Activated T-helper 1 cell treated with anti-CD3 and anti-CD28 coated beads, Interleukin-12 subunit alpha, Interleukin-12 subunit beta, Interleukin-2, Interleukin-4 antibody, amounts not matched to agents 30 ng/mL and 10 ng/mL and 1 ng/mL, durations not matched to agents 14 hours and 24 hours and 36 hours (primary cell): ENCODE measurements at places on chromosomes 6 and 20. TPM values are rescaled to one million over a fixed set of nuclear protein-coding genes. Genes with fewer than 3 reads are reported as not detected.

DNA sequence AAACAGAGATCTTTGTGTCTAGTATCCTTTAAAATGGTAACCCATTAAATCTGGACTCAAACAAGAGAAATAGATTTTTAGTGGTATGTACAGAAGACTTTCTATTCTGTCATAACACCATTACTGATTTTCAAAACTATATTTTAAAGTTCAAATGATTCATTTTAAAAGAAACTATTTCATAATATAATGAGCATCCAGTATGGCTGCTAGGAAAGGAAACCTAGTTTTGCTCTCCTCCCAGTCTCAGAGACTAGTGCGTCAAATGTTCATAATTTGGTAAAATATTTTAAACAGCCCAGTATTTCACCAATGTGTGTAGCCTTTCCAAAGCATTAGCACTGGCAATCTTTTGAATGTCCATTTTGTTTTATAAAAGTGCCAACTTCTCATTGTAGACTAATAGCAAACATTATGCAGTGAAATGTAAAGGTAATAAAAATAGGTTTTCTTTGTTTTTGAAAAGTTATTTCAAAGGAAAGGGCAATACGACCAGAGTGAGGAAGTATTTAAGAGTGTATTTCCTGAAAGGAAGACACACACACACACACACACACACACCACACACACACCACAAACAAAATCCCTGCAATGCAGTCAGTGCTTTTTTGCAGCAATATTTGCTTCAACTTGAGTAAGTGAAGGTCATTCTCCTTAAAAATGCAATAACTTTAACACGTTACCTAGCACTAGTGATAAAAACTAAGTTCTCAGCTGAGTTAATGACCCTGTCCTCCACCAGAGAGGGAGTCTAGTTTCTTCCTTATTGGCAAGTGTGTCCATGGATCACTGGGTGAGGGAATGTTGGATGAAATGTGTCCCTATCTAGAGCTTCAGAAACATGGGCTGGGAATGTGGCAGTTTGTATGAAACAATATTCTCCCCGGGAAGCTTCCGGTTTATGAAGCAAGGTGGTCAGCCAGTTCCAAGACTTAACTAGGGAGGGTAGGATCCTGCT, 4.6 kb downstream of the PPP1R3G start:
- H3K27ac ChIP-seq = no peak overlapping the region
- no peak for DNase-seq
- H3K27me3 ChIP-seq = peaks cover 42% of the 10 kb centered on the region
- no peaks in the 10 kb centered on the region for H3K36me3 ChIP-seq
- H3K4me1 ChIP-seq = no peaks in the 10 kb centered on the region

The ZNF831 gene
- total RNA-seq = 3.4 and 3.6 TPM in 2 replicates

The MYT1 gene
- total RNA-seq = not detected in 2 replicates

The TBX18 gene
- total RNA-seq = not detected in 2 replicates

DNA sequence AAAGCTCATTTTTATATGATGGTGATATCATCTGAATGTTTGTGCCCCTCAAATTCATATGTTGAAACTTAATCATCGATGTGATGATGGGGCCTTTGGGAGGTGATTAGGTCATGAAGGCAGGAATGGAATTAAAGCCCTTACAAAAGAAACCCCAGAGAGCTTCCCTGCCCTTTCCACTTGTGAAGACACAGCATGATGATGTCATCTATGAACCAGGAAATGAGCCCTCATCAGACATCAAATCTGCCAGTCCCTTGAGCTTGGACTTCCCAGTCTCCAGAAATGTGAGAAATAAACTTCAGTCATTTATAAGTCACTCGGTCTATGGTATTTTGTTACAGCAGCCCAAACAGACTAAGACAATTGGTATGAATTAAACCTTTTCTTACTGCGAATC, 153.1 kb downstream of the MYB start:
- H3K27ac ChIP-seq = no peak overlapping the region
- DNase-seq = no peak
- H3K4me3 ChIP-seq = no peak overlapping the region

- DNase-seq = no peak
- H3K4me3 ChIP-seq = peak overlapping the region; percentile 93
- peak overlapping the region; percentile 98 for H3K27ac ChIP-seq
- no peaks in the 10 kb centered on the region for H3K27me3 ChIP-seq
- peaks cover 60% of the 10 kb centered on the region for H3K4me1 ChIP-seq
These were observed 124.8 kb upstream of the SLC2A12 start for GRCh38 chr6:134177236-134177635.
